Stomach (tissue), 19 donors: ENCODE measurements at places on chromosomes 16 and 17. TPM values are rescaled to one million over a fixed set of nuclear protein-coding genes. Genes with fewer than 3 reads are reported as not detected.

MMD gene
- 11.9 TPM for total RNA-seq

MATCAP1 gene
- total RNA-seq = 13.6 TPM

MYO15A gene
- 0.87 TPM for total RNA-seq

ZDHHC1 gene
- 6.1 TPM for total RNA-seq

CLEC18A gene
- total RNA-seq = 3.3 TPM

POLDIP2 gene
- 80.8 TPM for total RNA-seq

SMTNL2 gene
- not detected for total RNA-seq

WNK4 gene
- 3.6 TPM for total RNA-seq

ITGAL gene
- 29.3 TPM for total RNA-seq

GRCh38 chr16:24208710-24209109 is 47.4 kb upstream of the CACNG3 start:
- peak; percentile 15 for DNase-seq

DNA sequence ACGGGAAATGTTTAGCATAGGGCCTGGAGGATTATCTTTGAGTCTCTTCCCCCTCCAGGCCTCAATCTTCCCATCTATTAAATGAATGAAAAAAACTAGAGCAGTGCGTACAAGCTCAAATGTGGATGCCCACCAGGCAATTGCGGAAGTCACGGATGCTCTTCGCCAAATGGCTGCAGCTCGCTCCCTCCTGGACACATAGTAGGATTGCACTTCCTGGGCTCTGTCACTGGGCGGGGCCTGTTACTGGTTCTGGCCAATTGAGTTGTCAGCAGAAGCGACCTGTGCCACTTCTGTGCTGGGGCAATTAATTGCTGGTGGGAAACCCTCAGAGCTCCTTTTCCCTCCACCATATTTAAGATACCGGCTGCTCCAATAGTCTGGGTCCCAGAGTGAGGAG is 168.2 kb upstream of the IRX6 start:
- DNase-seq = no peak

DNA sequence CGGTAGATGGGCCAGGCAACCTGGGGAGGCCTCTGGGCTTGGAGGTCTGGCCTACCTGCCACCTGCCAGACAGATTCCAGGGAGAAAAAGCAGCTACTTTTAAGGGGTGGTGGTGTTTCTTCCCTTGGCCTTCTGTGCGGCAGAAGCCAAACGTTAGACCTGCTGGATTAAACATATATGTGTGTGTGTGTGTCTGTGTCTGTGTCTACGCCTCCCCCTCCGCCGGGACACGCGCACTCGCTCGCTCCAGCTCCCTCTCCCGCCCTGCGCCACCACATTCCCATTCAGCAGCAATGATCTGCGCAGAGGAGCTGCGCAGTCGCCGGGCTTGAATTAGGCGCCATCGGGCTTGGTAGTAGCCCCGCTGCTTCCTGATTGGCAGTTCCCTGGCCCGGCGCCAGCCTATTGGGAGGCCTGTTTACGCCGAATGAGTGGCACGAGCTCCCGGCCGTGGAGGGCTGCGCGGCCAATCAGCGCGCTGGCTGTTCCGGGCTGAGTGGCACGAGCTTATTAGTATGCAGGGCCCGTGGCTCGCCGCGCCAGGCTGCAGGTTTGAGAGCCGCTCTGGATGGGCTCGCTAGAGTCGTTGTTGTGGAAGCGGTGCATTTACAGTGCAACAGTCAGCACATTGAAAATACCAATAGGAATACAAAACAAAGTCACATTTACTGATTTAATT is at the start of gene BAHCC1:
BAHCC1 (plus strand) TSS at position 537 of the 679 bp plus-strand sequence. CDS start 4,283 bp downstream, outside the sequence.
- peak; percentile 100 for DNase-seq

DNA sequence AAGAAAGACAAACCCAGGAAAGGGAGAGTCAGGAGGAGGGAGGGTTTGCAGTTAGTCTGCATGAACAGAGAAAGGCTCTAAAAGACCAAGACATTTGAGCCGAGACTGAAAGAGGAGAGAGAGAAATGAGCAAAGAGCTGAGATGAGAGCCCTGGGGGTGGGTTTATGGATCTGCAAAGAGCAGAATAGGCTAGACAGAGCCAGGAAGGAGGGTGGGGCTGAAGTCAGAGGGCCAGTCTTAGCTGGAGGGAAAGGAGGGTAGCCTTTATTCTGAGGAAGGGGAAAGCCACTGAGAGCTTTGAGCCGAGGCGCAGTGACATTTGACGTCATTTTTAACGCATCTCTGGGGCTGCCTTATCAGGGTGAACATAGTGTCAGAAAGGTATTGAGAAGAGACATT is 85.7 kb upstream of the CDH13 start:
- DNase-seq = no peak

- peak; percentile 40 for DNase-seq
Observed at GRCh38 chr17:41894791-41895331, 23.9 kb downstream of the ACLY start.

GRCh38 chr17:55462711-55463110 is 41.1 kb upstream of the MMD start:
- DNase-seq = no peak

GRCh38 chr17:40541873-40542557 is 23.3 kb downstream of the CCR7 start:
- DNase-seq = no peak

DNA sequence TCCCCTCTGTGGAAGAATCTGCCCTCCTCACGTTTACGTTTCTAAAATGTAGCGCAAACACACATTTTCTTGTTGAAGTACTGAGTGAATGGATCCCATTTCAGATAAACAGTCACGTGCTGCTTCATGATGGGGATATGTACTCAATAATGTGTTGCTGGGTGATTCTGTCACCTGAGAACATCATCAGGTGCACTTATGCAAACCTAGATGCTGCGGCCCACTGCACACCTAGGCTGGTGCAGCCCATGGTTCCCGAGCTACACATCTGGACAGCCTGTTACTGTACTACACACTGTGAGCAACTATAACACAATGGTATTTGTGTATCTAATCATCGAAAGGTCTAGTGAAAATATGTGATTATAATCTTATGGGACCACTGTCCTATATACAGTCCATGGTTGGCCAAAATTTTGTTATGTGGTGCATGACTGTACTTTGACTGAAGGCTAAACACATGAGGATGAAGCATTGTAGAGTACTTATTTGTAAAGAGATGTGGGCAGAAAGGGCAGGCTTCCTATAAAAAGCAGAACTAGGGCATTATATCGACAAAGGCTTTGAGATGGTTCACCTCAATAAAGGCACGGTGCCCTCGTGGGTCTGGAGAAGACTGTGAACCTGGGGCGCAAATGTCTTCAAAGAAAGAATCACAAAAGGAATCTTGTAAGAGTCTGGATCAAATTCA is 26.3 kb downstream of the MARF1 start:
- no peak for DNase-seq

DNA sequence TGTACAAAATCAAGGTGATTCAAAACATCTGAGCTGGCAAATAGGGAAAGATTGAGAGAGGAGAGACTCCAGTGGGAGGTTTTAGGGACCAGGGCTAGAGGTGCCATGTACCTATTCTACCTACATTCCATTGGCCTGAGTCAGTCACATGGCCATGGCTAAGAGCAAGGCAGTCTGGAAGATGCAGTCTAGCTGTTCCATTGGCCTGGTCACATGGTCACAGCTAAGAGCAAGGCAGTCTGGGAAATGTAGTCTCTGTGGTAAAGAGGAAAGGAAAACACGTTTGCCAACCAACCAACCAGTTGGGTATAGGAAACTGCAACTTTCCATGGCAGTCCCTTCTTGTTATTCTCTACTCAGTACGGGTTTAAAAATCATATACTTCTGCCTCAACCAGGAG is 369.1 kb downstream of the XYLT1 start:
- no peak for DNase-seq

GRCh38 chr17:58703137-58703915 is 10.9 kb downstream of the RAD51C start:
- DNase-seq = peak; percentile 22

DNA sequence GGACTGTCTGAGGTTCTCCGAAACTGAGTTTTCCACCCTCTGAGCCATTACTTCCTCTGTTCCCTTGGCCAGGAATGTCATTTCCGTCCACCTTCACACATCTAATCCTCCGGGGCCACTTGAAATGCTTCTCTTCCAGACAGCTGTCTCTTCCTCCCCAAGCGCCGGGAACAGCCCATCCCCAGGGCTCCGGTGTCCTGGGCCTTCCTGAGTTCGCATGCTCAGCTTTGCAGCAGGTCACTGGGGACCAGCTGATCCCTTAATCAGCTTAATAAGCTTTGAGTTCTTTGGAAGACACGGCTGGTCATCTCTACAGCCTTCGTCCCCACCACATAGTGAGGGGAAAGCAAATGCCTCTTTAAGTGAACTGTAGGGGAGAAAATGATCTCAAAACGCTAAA is 123.4 kb downstream of the DYNLRB2 start:
- no peak for DNase-seq

- no peak for DNase-seq
Observed at GRCh38 chr16:6009151-6009550, 911.6 kb upstream of the EEF2KMT start.
